Breast epithelium (tissue), 4 donors: ENCODE measurements at places on chromosomes 2 and 18. TPM values are rescaled to one million over a fixed set of nuclear protein-coding genes. Genes with fewer than 3 reads are reported as not detected.

GRCh38 chr2:48747319-48747718 is 8.2 kb downstream of the LHCGR start:
- no peaks in the 10 kb centered on the region for H3K4me1 ChIP-seq
- H3K27ac ChIP-seq = no peak overlapping the region
- H3K4me3 ChIP-seq = no peak overlapping the region
- H3K36me3 ChIP-seq = no peaks in the 10 kb centered on the region

GRCh38 chr2:137381731-137382130 is 582.5 kb upstream of the HNMT start:
- H3K4me1 ChIP-seq = no peaks in the 10 kb centered on the region
- H3K27ac ChIP-seq = no peak overlapping the region
- no peaks in the 10 kb centered on the region for H3K27me3 ChIP-seq
- no peaks in the 10 kb centered on the region for H3K36me3 ChIP-seq
- no peak for DNase-seq
- H3K4me3 ChIP-seq = no peak overlapping the region

- no peaks in the 10 kb centered on the region for H3K36me3 ChIP-seq
- DNase-seq = no peak
Measured at GRCh38 chr2:168894720-168895119, 4.5 kb upstream of the SPC25 start.

- no peak overlapping the region for H3K27ac ChIP-seq
- H3K4me1 ChIP-seq = no peaks in the 10 kb centered on the region
- no peak overlapping the region for H3K4me3 ChIP-seq
- no peaks in the 10 kb centered on the region for H3K27me3 ChIP-seq
Measured at GRCh38 chr18:22961156-22961555, 28.0 kb downstream of the RBBP8 start.

- no peaks in the 10 kb centered on the region for H3K27me3 ChIP-seq
- H3K4me1 ChIP-seq = no peaks in the 10 kb centered on the region
- H3K27ac ChIP-seq = peak overlapping the region; percentile 68
- H3K4me3 ChIP-seq = no peak overlapping the region
- peak; percentile 64 for DNase-seq
- no peaks in the 10 kb centered on the region for H3K36me3 ChIP-seq
Measured at GRCh38 chr2:30984148-30984547, 154.1 kb downstream of the GALNT14 start.

DNA sequence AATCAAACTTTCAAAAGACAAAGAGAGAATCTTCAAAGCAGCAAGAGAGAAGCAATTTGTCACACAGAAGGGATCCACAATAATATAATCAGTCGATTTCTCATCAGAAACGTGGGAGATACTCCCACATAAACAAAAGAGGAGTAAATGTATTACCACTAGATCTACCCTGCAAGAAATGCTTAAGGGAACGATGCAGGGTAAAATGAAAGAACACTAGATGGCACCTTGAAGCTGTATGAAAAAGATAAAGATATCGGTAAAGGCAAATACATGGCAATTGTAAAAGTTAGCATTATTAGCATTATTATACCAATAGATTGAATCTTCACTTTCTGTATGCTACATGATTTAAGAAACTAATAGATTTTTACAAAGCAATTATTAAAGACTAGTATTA is 677.0 kb downstream of the SUCLG1 start:
- no peaks in the 10 kb centered on the region for H3K36me3 ChIP-seq
- H3K4me3 ChIP-seq = no peak overlapping the region
- no peaks in the 10 kb centered on the region for H3K27me3 ChIP-seq
- no peak overlapping the region for H3K27ac ChIP-seq
- no peak for DNase-seq

DNA sequence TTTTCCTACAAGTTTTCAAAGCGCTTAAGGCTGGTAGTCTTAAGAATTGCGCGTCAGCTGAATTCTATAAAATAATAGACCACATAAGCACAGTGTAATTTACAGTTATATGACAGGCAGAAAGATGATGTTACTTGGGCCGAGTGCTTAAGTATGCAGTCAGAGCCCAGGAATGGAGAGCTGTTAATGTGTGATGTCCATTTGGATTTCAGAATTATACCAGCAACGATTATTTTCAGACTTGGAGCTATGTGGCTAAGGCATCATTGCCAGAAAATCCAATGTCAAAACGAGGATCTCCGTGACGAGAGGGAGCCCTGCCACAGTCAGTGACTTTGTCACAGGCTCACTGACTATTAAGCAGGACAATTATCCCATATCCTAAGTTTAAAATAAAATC is 3.4 kb downstream of the KLF7 start:
- H3K4me1 ChIP-seq = peaks cover 12% of the 10 kb centered on the region
- H3K27me3 ChIP-seq = no peaks in the 10 kb centered on the region
- peak overlapping the region; percentile 90 for H3K4me3 ChIP-seq
- no peaks in the 10 kb centered on the region for H3K36me3 ChIP-seq

Gene EFEMP1
- 273 TPM for total RNA-seq

Gene HOXD10
- 1.6 TPM for total RNA-seq
